A549 treated with Mapracorat at 1 μM for 4 hours (cell line): ENCODE measurements at places on chromosomes 11 and 22. TPM values are rescaled to one million over a fixed set of nuclear protein-coding genes. Genes with fewer than 3 reads are reported as not detected.

GAL3ST1 gene
- 7.0 to 11.7 TPM (median 11.1 TPM) in 5 replicates for total RNA-seq

STK33 gene
- total RNA-seq, result 3.9 to 5.8 TPM (median 4.2 TPM) in 5 replicates

TRIM49 gene
- 0.09 to 0.14 TPM in 2 of 5 replicates, not detected in the others for total RNA-seq

KCNK4 gene
- not detected in 5 replicates for total RNA-seq

CBLIF gene
- not detected in 5 replicates for total RNA-seq

CPT1B gene
- total RNA-seq, result 9.6 to 15.8 TPM (median 12.3 TPM) in 5 replicates

TMEM45B gene
- 0.07 to 0.22 TPM (median 0.11 TPM) in 3 of 5 replicates, not detected in the others for total RNA-seq

ABCC8 gene
- 5.7 to 9.5 TPM (median 7.6 TPM) in 5 replicates for total RNA-seq

MAML2 gene
- total RNA-seq, result 2.6 to 3.7 TPM (median 3.5 TPM) in 5 replicates

MRPL40 gene
- 44.7 to 48.1 TPM (median 45.3 TPM) in 5 replicates for total RNA-seq

OR5B21 gene
- not detected in 5 replicates for total RNA-seq

TYR gene
- total RNA-seq, result not detected in 5 replicates

SLC37A2 gene
- 0.05 to 0.16 TPM (median 0.11 TPM) in 5 replicates for total RNA-seq

APOA4 gene
- total RNA-seq, result not detected in 5 replicates

HEPACAM gene
- not detected in 5 replicates for total RNA-seq

RASL10A gene
- total RNA-seq, result 0.34 to 0.87 TPM (median 0.54 TPM) in 4 of 5 replicates, not detected in the other

SERPING1 gene
- total RNA-seq, result 0.63 to 1.0 TPM (median 0.83 TPM) in 5 replicates

KCNJ4 gene
- total RNA-seq, result 0.18 to 0.56 TPM (median 0.35 TPM) in 5 replicates

F2 gene
- total RNA-seq, result 1.7 to 2.4 TPM (median 2.1 TPM) in 5 replicates

BTG4 gene
- total RNA-seq, result 0.21 to 0.26 TPM in 2 of 5 replicates, not detected in the others

NXPE2 gene
- not detected in 5 replicates for total RNA-seq

NRGN gene
- 6.4 to 10.9 TPM (median 9.7 TPM) in 5 replicates for total RNA-seq

ASCL3 gene
- total RNA-seq, result not detected in 5 replicates

OR51E2 gene
- not detected in 5 replicates for total RNA-seq

OR8U1 gene
- not detected in 5 replicates for total RNA-seq

UQCR10 gene
- 107 to 127 TPM (median 118 TPM) in 5 replicates for total RNA-seq

SOX6 gene
- total RNA-seq, result 0.01 to 0.15 TPM in 2 of 5 replicates, not detected in the others

MYRF gene
- 14.2 to 21.4 TPM (median 18.9 TPM) in 5 replicates for total RNA-seq

C2CD3 gene
- total RNA-seq, result 16.3 to 18.1 TPM (median 16.9 TPM) in 5 replicates

SHANK3 gene
- total RNA-seq, result 2.7 to 5.5 TPM (median 4.5 TPM) in 5 replicates

ANGPTL5 gene
- 0.05 to 0.10 TPM in 2 of 5 replicates, not detected in the others for total RNA-seq

SEPTIN3 gene
- total RNA-seq, result 1.0 to 1.4 TPM (median 1.2 TPM) in 5 replicates

FZD4 gene
- 0.99 to 1.3 TPM (median 1.2 TPM) in 5 replicates for total RNA-seq

APOBEC3C gene
- total RNA-seq, result 25.4 to 29.0 TPM (median 27.5 TPM) in 5 replicates

POU2F3 gene
- total RNA-seq, result not detected in 5 replicates

CCDC15 gene
- 0.44 to 0.86 TPM (median 0.70 TPM) in 5 replicates for total RNA-seq

WNT7B gene
- total RNA-seq, result 52.5 to 78.3 TPM (median 68.5 TPM) in 5 replicates

TMA7B gene
- total RNA-seq, result not detected in 5 replicates
